Prostate gland (tissue), 2 donors: ENCODE measurements at places on chromosomes 13 and 19.

DNA sequence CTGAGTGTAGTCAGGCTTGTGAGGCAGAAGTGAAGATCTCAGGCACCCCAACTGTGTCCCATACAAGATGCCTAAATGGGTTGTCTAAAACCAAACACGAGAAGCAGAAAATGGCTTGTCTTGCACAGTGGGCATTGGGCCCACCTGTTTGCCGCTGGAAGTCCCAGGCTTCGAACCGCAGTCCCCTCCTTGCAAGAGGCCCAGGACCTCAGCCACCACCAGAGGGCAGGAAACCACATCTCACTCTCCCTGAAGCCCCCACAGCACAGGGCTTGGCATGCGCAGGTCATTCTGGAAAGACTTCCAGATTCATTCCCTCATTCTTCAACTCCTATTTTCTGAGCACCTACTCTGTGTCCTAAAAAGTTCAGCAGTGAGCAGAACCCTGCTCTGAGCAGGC, 973.7 kb downstream of the UQCRFS1 start:
- DNase-seq: no peak

DNA sequence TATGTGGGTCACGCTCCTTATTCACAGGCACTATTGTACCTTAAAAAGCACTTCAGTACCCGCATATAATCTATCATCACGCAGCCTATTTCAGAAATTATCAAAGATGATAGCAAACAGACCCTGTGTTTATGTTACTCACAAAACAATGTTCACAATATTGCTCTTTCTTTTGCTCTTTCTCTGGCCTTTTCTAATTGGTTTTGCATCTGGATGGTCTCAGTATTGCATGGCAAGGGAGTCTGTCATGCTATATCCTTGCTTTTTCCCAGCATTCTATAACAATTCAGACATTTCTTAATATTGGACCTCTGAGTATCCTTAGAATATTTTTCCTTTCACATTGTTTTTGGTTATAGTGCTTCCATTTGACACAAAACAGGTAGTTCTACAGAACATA, 541.8 kb upstream of the KLF12 start:
- no peak for DNase-seq

DNA sequence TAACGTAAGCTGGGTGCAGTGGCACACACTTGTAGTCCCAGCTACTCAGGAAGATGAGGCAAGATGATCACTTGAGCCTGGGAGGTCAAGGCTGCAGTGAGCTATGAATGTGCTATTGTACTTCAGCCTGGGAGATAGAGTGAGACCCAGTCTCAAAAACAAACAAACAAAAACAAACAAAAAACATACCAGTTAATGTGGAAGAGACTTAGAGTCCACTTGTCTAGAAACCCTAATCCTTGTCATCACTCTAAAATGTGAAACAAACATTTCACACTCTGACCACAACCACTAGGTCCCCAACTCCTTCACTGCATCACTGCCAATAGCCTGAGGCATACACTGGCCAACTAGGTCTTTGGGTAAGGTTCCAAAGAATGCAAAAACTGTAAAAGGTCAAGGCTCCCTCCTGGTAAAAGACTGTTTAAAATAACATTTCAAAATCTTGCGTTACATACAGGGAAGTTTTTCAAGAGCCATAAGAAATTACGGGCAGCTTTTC, 28.6 kb upstream of the CYP2B6 start:
- no peak for DNase-seq

DNA sequence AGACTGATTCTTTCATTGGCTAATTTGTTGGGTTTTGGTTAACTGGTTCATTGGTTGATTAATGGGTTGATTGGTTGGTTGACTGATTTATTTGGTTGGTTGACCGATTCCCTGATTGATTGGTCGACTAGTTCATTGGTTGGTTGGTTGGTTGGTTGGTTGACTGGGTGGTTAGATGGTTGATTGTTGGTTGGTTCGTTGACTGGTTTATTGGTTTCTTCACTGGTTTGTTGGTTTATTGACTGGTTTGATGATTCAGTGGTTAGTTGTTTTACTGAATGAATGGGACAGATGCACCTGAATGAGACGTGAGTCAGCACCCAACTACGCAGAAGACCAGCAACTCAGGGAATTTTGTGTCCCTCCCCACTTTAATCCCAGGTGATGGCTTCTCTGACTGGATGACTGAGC, 2.7 kb upstream of the NUP62 start:
- no peak for DNase-seq

DNA sequence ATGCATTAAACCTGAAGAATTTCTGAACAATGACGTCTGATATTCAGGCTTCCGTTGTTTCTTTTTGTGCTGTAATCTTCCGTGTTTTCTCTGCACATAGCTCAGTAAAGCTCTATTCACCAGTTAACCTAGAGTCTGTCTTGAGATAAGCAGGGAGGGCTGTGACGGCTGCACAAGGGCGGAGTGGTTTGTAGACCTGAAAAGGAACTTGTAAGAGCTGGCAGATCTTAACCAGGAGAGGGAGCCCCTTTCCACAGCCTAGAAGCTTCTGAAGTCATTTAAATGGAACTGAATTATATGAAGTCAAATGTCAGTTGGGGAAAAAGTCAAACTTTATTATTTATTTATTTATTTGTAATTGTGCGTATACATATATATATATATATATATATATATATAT, 27.5 kb downstream of the DPRX start:
- DNase-seq: peak; percentile 45

- no peak for DNase-seq
These were observed 2.9 kb upstream of the GPR18 start for GRCh38 chr13:99261059-99261458.

DNA sequence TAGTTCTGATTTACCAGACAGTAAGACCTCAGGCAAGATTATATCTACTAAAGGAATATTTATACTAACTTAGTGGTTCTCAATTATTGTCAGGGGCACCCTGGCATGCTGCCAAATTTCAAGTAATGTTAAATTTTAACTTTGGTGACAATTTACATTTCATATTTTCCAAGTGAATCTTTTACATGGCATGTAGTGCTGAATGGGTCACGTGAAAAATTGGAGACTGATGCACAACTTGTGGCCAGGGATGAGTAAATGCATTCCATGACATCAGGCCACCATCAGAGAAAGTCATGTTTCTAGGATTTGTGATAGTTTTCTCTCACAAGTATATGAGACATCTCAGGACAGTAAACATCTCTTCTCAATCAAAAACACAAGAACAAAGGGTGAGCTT, 202.6 kb upstream of the SOX21 start:
- no peak for DNase-seq

- DNase-seq: no peak
These were observed 1.0 kb upstream of the TYROBP start for GRCh38 chr19:35908973-35909683.

- DNase-seq: no peak
These were observed 18.9 kb downstream of the ELAVL1 start for GRCh38 chr19:7986321-7987113.

GRCh38 chr13:96527497-96527896, 437.6 kb downstream of the HS6ST3 start:
- DNase-seq: no peak

GRCh38 chr13:39249982-39250381, 211.7 kb downstream of the NHLRC3 start:
- no peak for DNase-seq

DNA sequence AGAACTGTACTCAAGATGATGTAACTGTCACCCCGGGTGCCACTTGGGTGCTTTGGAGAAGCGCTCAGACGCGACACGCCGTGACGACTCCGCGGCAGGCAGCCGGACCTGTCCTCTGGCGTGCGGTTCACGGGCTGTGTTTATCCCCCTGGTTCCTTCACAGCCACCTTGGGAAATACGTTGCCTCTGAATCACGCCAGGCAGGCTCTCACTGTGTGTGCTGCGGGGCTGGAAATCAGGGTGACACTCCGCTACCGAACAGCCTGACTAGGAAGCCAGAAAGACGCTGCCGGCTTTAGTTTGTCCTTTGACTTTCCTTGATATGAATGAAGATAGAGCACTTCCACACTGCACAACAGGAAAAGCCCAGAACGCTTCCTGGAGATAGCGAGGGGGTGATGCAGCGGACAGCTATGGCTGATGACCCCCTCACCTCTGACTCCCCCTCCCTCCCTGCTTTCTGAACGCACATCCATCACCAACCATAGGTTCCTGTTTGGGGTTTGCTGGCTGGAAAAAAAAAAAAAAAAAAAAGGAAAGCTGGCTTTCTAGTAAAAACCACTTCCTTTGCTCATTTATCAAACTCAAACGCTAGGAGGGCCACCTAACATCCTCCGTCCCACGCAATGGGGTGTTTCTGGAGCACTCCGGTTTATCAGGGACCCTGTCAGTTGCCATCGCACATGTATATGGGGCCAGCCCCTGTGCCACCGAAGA, 3.7 kb upstream of the GP6 start:
- no peak for DNase-seq

- DNase-seq: no peak
These were observed 28.0 kb upstream of the ZNF835 start for GRCh38 chr19:56699552-56699951.

DNA sequence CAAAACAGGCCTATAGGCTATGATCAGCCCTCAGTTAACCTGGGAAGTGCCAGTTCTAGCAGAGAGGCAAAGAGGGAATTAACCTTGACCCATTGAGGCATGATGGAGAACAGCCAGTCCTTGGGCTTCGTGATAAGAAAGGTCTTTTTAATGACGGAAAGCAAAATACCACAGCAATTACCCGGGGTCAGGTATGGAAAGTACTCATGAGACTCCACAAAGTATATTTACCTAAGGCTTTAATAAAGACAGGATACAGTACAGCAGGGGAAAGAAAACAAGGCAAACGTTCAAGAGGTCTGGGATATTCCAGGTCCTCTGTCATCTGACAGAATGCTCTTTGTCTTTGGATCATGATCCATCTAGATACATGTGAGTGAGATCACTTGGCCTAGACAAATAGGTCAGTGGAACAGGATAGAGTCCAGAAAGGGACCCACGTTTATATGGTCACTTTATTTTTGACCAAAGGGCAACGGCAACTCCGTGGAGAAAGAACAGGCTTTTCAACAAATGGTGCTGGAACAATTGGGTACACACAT, 52.2 kb downstream of the WDFY2 start:
- peak; percentile 23 for DNase-seq
